Activated CD8-positive, alpha-beta memory T cell treated with anti-CD3 and anti-CD28 coated beads, Interleukin-2, amount 10 ng/mL, durations not matched to agents 7 days and 5 days (primary cell): ENCODE measurements at places on chromosomes 13 and 19. TPM values are rescaled to one million over a fixed set of nuclear protein-coding genes. Genes with fewer than 3 reads are reported as not detected.

DNA sequence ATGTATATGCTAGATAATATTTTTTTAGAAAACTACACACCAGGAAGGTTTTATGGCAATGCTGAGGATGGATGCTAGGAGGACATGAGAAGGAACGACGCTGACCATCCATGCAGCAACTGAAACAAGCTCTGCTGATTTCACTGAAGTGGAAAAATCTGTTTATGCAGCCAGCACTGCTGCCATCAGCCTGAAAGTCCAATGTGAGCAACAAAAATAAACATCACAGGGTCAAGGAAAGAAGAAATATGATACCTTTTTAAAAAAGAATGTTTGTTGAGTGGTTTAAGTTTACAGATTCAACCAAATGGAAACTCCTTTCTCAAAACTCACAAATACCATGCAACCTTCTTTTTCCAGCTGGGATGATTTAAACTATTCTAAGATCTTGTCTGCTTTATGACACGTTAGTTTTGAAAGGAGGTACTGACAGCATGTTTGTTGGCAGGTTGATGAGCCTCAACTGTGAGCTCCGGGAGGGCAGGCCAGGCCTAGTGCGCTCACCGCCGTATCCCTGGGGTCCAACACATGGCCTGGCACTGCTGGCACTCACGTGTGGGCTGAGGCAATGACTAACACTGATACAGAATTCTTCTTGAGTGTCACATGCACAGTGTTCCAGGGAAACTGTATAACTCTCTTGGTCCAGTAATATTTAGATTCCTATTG lies 46.8 kb downstream of the LATS2 start:
- no peak for DNase-seq

CEBPA gene
- not detected for total RNA-seq

KIR3DL1 gene
- total RNA-seq: 0.28 TPM

SKA3 gene
- 36.6 TPM for total RNA-seq

DNA sequence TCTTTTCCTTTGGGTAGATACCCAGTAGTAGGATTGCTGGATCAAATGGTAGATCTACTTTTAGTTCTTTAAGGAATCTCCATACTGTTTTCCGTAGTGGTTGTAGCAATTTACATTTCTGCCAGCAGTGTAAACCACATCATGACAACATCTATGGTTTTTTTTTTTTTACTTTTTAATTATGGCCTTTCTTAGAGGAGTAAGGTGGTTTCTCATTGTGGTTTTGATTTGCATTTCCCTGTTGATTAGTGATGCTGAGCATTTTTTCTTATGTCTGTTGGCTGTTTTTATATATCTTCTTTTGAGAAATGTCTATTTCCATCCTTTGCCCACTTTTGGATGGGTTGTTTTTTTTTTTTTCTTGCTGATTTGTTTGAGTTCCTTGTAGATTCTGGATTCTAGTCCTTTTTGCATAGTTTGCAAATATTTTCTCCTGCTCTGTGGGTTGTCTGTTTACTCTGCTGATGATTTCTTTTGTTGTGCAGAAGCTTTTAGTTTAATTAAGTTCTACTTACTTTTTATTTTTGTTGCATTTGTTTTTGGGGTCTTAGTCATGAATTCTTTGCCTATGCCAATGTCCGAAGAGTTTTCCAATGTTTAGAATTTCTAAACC lies 38.8 kb downstream of the TDRD3 start:
- no peak for DNase-seq

- DNase-seq: no peak
Observed at GRCh38 chr13:75544681-75545330, 4.8 kb upstream of the UCHL3 start.

ZNF555 gene
- total RNA-seq: 3.1 TPM

ZSWIM4 gene
- 8.1 TPM for total RNA-seq

DNA sequence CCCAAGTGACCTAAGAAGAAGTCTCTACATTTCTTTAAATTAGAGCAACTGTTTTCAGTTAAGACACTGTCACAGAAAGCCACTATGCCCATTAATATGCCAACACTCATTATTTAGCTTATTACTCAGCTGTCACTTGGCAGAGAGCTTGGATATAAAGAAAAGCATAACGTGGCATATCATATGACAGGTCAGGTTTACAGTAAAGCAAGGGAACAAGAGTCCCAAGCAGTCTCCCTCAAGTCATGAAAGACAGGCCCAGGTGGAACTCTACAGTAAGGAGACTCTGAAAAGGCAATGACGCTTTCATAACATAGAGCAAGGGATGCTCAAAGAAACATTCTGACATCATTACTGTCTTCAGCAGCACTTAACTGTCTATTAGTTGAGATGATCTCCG lies 6.3 kb downstream of the LHFPL6 start:
- no peak for DNase-seq

- DNase-seq: no peak
Observed at GRCh38 chr13:111636804-111637203, 316.4 kb downstream of the TEX29 start.

KLK15 gene
- not detected for total RNA-seq

ZNF99 gene
- not detected for total RNA-seq

IL17D gene
- total RNA-seq: 0.37 TPM

GRCh38 chr19:15623711-15624318 lies 8.8 kb downstream of the CYP4F8 start:
- DNase-seq: no peak

DNA sequence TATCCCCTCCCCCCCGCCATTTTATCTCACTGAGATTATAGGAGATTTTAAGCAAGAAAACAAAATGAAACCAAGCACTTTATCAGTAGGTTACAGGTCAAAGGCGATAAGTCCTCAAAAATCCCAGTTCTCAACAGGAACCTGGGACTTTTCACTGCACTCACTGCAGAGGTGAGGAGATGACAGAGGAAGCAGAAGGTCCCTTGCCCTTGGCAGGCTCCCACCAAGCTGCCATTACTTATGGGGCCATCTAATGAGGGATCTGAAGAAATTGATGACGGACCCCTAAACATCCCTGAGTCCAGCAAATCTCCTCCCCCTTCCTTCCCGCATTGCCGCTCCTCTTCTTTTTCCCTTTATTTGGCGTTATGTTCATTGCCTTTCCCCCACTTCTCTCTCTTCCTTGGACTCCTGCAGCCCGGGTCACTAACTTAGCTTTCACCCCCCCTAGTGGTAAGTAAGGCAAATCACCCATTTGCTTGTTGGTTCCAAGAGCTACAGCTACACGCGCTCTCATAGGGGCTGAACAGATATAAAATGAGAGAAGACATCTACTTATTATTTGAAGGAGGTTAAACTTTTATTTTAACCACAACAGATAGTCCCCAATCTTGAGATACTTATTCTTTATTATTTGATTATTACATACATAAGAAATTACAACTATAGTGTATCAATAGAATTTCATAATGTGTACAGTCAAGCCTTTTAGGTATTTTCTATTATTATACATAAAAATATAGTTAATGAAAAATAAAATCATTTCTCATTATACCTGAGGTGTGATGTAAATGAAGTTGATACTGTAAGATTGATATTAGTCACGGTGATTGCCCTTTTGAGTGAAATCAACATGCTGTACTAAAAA lies 52.0 kb upstream of the ARGLU1 start:
- peak; percentile 43 for DNase-seq

GRCh38 chr13:99956473-99957349 lies 14.9 kb downstream of the ZIC5 start:
- DNase-seq: no peak

- DNase-seq: no peak
Observed at GRCh38 chr13:25898991-25899390, 152.8 kb downstream of the SHISA2 start.

GRCh38 chr19:20078581-20079031 lies 806 bp downstream of the ZNF90 start:
- peak; percentile 55 for DNase-seq

- DNase-seq: no peak
Observed at GRCh38 chr13:53513226-53513625, 484.6 kb downstream of the OLFM4 start.

DNA sequence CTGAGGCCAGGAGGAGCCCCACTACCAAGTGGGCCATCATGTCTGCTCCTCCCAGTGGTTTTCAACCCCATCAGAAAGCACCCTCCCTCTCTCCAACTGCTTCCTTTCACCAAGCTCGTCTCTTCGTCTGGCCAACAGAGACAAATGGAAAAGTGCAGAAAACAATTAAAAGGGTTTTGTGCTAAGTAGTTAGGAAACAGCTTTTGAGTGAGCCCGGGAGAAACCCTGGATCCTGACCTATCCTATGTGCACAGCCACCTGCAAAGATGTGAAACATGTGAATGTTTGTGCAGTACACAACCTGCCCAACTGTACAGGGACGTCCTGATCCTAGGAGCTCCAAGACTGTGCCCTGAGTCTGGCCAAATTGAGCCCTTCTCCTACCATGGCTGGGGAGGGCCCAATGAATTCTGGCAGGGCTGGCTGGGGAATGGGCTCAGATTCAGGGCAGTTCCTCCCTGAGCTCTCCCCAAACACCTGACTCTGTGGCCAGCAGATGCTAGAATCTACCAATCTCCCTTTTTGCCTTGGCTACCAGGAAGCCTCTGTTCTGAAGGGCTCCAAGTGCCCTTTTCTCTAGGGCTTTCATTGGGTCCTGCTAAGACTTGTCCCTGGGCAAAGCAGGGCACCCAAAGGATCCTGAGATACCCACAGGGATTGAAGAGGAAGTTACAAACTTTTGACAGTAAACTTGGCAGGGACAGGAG lies 7.9 kb downstream of the TLE5 start:
- DNase-seq: no peak

- no peak for DNase-seq
Observed at GRCh38 chr19:51410950-51411748, 6.3 kb downstream of the SIGLEC10 start.

UNC13A gene
- 0.18 TPM for total RNA-seq

- DNase-seq: no peak
Observed at GRCh38 chr13:76350399-76350798, 535.8 kb downstream of the KCTD12 start.

DNA sequence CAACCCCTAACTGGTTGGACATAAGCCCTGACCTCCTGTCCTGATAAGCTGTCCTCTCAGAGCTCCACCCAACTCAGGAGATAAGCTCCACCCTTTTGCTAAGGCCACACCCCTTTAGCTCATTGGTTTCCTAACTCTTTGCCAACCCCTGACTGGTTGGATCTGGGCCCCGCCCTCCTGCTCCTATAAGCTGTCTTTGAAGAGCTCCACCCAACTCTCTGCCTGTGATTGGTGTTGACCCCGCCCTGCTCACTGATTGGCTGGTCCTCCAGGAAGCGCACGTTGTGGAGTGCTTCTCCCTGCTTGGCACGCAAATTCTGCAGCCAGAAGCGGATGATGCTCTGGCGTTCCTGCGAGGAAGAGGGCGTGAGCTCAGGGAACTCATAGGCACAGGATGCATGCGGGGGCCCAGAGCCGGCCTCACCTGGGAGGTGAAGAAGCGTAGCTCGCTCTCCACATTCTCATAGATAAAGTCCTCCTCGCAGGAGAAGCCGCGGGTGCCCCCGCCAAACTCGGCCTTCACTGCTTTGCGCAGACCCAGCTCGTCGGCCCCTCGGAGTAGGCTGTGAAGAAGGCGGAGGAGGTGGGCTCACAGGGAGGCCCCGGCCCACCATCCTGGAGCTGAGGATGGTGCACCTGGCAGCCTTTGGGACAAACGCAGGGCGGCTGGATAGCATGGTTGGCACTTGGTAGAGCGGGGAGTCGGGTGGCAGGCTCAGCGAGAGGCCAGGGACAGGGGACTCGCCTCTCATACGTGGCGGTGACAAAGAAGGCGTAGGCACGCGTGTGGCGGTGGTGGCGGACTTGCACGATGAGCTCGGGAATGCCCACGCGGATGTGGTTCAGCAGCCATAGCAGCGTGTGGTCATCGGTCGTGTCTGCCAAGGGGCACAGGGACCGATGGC lies 1.7 kb downstream of the ANO8 start:
- peak; percentile 72 for DNase-seq

DNA sequence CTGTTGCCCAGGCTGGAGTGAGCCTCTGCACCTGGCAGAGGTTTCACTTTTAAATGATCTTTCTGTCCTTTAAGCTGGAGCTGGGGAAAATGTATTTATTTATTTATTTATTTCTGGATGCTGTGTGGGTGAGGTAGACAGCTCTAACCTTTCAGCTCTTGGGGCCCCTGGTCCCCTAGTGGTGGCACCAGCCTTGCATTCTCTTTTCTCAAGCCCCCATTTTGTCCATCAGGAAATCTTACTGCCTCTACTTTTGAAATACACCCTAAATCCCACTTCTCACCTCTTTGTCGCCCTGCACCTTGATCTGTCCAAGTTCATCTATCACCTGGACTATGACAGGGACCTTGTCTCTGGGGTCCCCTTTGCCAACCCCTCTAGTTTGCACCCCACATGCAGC lies 2.1 kb upstream of the B9D2 start:
- peak; percentile 52 for DNase-seq

- no peak for DNase-seq
Observed at GRCh38 chr19:7739211-7739755, 7.4 kb upstream of the CLEC4G start.

- DNase-seq: no peak
Observed at GRCh38 chr19:32241306-32241705, 104.1 kb upstream of the ZNF507 start.

APLP1 gene
- 2.0 TPM for total RNA-seq

GRCh38 chr19:13093407-13094105 lies 9.1 kb downstream of the LYL1 start:
- peak; percentile 85 for DNase-seq

DNA sequence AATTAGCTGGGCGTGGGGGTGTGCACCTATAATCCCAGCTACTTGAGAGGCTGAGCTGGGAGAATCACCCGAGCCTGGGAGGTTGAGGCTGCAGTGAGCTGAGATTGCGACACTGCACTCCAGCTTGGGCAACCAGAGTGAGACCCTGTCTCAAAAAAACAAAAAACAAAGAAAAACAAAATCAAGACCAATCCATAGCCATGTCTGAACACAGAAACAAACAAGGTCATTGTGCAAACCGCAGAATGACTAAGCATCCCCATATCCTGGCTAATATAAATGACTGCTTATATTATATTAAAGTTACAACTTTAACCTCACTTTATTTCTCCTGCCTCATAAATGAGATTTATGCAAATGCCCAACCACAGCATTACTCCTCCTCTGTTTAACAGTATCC lies 2.3 kb upstream of the LYPD3 start:
- DNase-seq: no peak

- DNase-seq: no peak
Observed at GRCh38 chr13:40572961-40573360, 93.5 kb downstream of the FOXO1 start.

GRCh38 chr13:108083056-108083455 lies 132.3 kb downstream of the LIG4 start:
- no peak for DNase-seq

DNA sequence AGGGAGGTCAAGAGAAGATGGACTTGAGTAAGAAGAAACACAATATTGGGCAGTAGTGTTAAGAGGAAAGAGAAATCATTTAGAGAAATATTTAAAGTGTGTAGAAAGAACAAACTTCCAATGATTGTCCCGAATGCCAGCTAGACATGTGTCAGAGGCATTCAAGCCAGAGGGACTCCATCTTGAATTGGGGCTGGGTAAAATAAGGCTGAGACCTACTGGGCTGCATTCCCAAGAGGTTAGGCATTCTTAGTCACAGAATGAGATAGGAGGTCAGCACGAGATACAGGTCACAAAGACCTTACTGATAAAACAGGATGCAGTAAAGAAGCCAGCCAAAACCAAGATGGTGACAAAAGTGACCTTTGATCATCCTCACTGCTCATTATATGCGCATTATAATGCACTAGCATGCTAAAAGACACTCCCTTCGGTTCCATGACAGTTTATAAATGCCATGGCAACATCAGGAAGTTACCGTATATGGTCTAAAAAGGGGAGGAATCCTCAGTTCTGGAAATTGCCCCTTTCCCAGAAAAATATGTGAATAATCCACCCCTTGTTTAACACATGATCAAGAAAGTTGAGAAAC lies 127.0 kb upstream of the IPO5 start:
- DNase-seq: no peak

SIGLECL1 gene
- not detected for total RNA-seq
